ENCODE measurements at places on chromosomes 3 and 15. TPM values are rescaled to one million over a fixed set of nuclear protein-coding genes. Genes with fewer than 3 reads are reported as not detected.
A peak's percentile ranks its signal among the peaks of the same experiment; 100 is the strongest.

Gene CLDN16
- total RNA-seq = not detected

Gene FOXL2NB
- not detected for total RNA-seq

Gene ZNF80
- total RNA-seq = not detected

Gene SMCO1
- not detected for total RNA-seq

Gene TRAIP
- 41.8 TPM for total RNA-seq

DNA sequence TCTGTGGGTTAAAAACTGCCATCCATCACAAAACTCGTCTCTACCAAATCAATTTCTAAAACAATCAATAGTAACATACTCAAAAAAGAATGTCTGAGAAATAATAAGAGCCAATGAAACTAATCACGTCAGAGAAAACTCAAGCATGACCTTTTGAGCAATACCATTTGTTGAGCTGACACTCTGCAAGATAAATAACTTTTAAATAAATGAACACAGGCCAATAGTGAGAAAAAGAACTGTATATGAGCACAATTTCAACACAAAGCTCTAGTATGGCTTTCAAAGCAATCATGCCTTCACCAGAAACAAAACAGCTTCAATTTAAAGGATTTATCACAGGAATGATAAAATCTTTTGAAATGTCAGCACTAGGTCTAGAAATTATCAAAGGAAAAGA, 249.2 kb upstream of the SETMAR start:
- DNase-seq = no peak

- DNase-seq = no peak
Observed at GRCh38 chr3:173732237-173732636, 334.7 kb downstream of the NLGN1 start.

DNA sequence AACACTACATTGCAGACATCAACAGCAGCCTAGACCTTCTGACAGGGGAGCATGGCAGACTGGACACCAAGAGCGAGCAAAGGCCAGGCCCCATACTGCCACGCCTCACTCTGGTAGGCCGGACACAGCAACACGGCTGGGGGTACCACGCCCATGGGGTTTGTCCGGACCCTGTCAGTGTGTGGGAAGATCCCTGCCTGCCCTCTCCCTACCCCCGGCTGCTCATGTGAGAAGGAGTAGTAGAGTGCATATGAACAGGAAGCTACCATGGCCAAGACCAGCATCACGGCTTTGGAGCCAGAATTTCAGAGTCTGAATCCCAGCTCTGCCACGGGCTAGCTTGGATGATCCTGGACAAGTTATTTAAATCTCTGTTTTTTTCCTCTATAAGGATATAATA, 27.9 kb downstream of the ALDH1L1 start:
- DNase-seq = no peak

DNA sequence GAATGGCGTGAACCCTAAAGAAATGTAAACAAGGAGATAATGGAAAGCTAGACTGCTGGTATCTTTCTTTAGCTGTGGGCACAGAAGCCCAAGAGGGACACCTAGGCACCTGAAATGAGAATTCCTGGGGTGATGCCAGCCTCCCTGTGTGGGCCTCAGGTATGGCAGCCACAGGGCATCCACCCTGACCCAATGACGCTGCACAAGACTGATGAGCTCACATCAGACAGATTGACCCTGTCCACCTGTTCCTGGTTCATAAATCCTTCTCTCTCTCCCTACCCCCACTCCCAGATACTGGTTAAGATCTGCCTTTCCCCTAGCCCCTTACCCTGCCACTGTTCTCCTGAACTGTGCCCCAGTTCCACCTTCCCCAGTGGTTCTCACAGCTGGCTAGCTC, 1.5 kb downstream of the GLB1 start:
- no peak for DNase-seq

DNA sequence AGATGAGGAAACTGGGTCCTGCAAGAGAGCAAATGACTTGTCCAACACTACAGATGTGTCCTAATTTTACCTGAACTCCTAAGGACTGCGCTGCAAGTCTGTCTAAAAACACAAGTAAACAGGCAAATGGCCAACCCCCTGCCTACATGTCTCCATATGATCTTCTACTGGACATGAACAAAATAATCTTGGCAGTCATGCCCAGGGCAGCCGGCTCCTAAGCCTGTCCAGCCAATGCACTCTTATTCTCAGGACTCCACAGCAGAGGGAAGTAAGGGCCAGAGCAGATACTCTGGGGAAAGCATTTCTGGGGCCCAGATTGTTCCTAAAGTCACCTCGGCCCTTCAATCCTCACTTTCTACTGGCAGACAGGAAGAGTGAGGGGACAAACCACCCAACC, 10.3 kb downstream of the COLQ start:
- DNase-seq = no peak

- peak; percentile 78 for DNase-seq
Observed at GRCh38 chr15:51935466-51936104, 36.0 kb downstream of the LEO1 start.

- no peak for DNase-seq
Observed at GRCh38 chr15:35179739-35180138, 94.6 kb upstream of the NANOGP8 start.

GRCh38 chr3:171950373-171950772, 89.0 kb upstream of the FNDC3B start:
- no peak for DNase-seq
